CD8-positive, alpha-beta memory T cell (primary cell): ENCODE measurements at places on chromosomes 7 and 10. TPM values are rescaled to one million over a fixed set of nuclear protein-coding genes. Genes with fewer than 3 reads are reported as not detected.

The GPER1 gene
- not detected for total RNA-seq

The SYT15 gene
- 0.70 TPM for total RNA-seq

The SLC25A13 gene
- 10.8 TPM for total RNA-seq

The ABCB4 gene
- 0.13 TPM for total RNA-seq

The MRC1 gene
- 1.4 TPM for total RNA-seq

DNA sequence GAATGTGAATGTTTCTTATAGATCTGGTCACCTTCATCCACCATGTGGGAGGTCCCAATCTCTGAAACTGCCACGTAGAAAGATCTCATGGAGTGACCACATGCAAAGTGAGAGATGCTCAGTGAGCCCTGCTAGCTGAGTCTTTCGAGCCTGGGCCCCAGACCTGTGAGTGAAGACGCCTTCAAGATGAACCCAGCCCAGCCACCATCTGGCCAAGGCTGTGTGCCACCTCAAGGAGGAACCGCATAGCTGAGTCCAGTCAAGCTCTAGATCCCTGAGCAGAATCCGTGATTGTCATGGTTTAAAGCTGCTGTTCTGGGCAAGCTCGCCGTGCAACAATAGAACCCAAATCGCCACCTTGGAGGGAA, 20.2 kb upstream of the PPIF start:
- H3K27me3 ChIP-seq, result no peaks in the 10 kb centered on the region
- H3K4me1 ChIP-seq, result peaks cover 42% of the 10 kb centered on the region
- no peak overlapping the region for H3K4me3 ChIP-seq

- peaks cover 4% of the 10 kb centered on the region for H3K4me1 ChIP-seq
- peak overlapping the region; percentile 18 for H3K27ac ChIP-seq
- peak overlapping the region; percentile 94 for H3K4me3 ChIP-seq
These were observed 711 bp downstream of the FAM221A start for GRCh38 chr7:23680414-23681405.

- H3K27ac ChIP-seq, result no peak overlapping the region
- no peak overlapping the region for H3K4me3 ChIP-seq
- no peak for DNase-seq
- no peaks in the 10 kb centered on the region for H3K27me3 ChIP-seq
- H3K36me3 ChIP-seq, result no peaks in the 10 kb centered on the region
- peaks cover 16% of the 10 kb centered on the region for H3K4me1 ChIP-seq
These were observed 160.7 kb upstream of the ZNF32 start for GRCh38 chr10:43809211-43809930.

- no peak overlapping the region for H3K27ac ChIP-seq
- no peak overlapping the region for H3K4me3 ChIP-seq
- no peak for DNase-seq
- H3K36me3 ChIP-seq, result no peaks in the 10 kb centered on the region
These were observed 21.9 kb downstream of the LSMEM1 start for GRCh38 chr7:112502700-112503099.

GRCh38 chr7:130201796-130202195, 3.4 kb downstream of the TMEM209 start:
- H3K36me3 ChIP-seq, result peaks cover 13% of the 10 kb centered on the region
- no peak for DNase-seq
- H3K4me3 ChIP-seq, result no peak overlapping the region
- H3K27me3 ChIP-seq, result no peaks in the 10 kb centered on the region

GRCh38 chr7:124480036-124480820, 285.4 kb downstream of the GPR37 start:
- H3K36me3 ChIP-seq, result no peaks in the 10 kb centered on the region
- no peaks in the 10 kb centered on the region for H3K27me3 ChIP-seq

DNA sequence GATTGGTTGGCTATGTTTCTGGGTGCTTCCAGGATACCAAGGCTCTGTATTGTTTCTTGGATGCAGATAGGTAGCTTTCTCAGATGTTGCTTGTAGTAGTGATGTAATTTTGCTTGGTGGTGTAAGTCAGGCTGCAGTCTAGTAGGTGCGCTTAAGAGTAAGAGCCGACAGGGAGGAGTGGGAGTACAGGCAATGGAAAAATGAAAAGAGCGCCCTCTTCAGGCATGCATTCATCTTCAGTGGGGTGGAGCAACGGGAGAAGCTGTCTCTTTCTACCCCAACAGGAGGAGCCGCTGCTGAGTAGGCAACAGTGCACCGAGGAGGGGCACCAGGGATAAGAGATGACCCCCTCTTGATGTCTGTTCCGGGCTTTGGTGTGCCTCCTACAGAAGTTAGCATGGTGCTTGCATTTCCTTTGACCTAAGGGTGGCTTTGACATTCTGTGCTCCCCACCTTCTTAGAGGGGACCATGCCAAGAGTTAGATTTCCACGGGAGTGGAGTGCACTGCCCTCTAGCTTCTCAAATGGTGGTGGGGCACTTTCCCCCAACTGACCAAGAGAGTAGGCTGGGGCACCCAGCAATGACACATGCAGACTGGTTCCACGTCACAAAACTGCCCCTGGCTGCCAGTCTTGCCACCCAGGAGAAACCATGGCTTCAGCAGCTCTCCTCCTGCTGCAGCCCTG, 56.1 kb downstream of the ZNF783 start:
- no peaks in the 10 kb centered on the region for H3K4me1 ChIP-seq
- no peak overlapping the region for H3K27ac ChIP-seq
- peaks cover 7% of the 10 kb centered on the region for H3K27me3 ChIP-seq

DNA sequence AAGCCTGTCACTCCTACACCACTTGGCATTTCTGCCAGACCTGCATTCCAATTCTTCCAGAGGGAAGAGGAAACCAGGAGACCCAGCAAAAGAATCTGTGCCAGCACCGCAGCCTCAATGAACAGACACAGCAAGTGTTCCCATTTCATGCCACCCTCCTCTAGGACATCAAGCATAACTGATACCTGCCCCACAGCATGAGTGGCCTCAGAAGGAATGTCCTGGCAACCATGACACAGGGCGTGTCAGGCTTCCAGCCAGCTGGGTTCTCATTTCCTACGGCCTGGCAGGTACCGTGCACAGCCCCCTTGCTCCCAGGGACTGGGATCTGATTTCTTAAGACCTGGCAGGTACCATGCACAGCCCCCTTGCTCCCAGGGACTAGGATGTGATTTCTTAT, 7.8 kb downstream of the MAD1L1 start:
- H3K4me3 ChIP-seq, result no peak overlapping the region
- DNase-seq, result no peak

DNA sequence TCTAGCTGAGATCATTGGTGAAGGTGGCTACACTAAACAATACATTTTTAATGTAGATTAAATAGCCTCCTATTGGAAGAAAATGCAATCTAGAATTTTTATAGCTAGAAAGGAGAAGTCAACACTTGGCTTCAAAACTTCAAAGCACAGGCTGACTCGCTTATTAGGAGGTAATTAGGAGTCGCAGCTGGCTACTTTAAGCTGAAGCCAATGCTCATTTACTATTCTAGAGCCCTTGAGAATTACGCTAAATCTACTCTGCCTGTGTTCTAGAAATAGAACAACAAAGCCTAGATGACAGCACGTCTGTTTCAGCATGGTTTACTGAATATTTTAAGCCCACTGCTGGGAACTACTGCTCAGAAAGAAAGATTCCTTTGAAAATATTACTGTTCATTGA, 101.6 kb upstream of the EEPD1 start:
- H3K4me1 ChIP-seq, result no peaks in the 10 kb centered on the region
- no peak for DNase-seq
- H3K4me3 ChIP-seq, result no peak overlapping the region
- H3K27me3 ChIP-seq, result no peaks in the 10 kb centered on the region

DNA sequence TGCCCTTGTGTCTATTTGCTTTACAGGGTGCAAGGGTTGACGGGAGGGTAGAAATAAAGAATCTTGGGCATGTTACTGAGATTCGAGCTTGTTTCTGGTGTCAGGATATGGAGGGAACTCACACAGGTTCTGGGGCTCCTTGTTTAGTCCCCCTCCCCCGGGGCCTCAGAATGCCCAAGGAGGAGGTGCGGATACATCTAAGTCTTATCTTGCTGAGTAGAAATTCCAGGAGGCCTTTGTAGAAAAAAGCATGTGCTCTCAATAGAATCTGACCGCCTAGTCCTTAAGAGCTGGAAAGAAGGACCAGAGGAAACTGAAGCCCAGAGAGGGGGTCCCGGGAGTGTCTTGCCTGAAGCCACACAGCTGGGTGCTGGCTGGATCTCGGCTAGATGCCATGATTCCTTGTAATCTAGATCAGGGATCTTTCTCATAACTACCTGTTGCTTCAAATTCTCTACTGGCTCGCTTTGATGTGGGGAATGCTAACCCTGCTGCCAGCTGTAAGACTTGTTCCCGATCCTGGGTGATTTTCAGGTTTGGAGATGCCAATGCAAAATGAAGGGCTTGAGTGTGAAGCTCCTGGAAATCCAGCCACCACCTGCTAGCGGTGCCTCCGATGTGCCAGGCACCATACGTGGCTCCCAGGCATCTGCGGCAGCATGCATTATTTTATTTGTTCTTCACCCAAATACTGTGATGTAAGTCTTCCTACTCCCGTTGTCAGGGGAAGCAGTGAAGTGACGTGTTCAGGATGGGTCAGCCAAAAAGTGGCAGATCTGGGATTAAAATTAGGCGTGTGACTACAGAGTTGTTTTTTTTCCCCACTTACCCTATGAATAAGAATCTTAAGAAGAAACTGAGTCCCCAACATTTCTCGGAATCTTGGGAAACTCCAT, 226.0 kb downstream of the TCF7L2 start:
- DNase-seq, result no peak
- H3K4me3 ChIP-seq, result no peak overlapping the region
- no peaks in the 10 kb centered on the region for H3K27me3 ChIP-seq
- H3K4me1 ChIP-seq, result no peaks in the 10 kb centered on the region
- H3K36me3 ChIP-seq, result no peaks in the 10 kb centered on the region

DNA sequence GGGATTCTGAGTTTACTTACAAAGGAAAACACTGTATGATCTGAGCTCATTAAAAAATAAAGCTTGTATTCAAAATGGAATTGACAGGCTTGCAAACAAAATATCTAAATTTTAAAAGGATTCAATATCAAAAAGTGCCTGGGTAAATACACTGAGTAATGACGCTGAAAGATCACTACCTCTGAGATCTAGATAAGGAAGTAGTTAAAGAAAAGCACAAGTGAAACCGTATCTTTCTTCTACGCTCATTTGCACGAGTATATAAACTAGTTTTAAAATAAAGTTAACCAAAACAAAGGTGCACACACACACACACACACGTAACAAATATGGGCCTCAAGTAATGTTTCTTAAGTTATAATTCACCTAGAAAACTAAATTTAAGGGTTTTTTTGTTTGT, 93.4 kb downstream of the SNX13 start:
- H3K4me1 ChIP-seq, result peaks cover 4% of the 10 kb centered on the region
- no peak overlapping the region for H3K27ac ChIP-seq
- no peak overlapping the region for H3K4me3 ChIP-seq

DNA sequence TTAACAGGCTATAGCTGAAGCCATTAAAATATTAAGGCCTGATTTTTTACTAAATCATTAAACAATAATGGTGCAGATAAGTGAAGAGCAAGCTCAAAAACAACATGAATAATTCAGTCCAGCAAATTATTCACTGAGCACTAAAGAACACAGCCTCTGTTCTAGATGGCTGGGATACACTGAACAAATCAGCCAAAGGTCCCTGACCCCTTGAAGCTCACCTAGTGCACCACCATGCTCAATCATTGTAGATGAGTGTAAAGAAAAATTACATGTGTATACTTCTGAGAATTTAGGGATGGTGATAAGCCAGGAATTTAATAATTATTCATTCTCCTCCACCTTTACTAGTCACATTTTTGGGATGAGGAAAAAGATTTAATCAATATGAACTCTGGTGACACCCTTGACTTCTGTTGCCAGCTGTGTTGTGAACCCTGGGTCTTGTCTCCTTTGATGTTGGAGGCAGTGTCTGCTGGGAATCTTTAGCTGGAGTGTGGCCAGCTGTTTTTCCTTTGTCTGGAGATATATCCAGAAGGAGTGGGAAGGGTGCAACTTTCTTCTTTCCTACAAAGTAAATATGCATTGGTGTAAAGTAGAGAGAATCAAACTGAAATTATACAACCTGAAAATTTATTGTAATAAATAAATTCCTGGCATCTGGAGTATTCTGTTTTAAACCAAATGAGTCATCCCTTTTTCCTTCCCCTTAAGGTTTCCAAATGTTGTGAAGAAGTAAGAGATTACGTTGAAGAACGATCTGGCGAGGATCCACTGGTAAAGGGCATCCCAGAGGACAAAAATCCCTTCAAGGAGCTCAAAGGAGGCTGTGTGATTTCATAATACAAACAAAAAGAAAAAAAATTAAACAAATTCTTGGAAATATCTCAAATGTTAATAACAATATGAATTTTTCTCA, 4.0 kb downstream of the GNGT1 start:
- no peaks in the 10 kb centered on the region for H3K36me3 ChIP-seq
- DNase-seq, result no peak
- H3K27me3 ChIP-seq, result no peaks in the 10 kb centered on the region
- H3K4me3 ChIP-seq, result no peak overlapping the region
- no peaks in the 10 kb centered on the region for H3K4me1 ChIP-seq

- H3K4me3 ChIP-seq, result no peak overlapping the region
- H3K36me3 ChIP-seq, result no peaks in the 10 kb centered on the region
- no peak overlapping the region for H3K27ac ChIP-seq
- no peaks in the 10 kb centered on the region for H3K27me3 ChIP-seq
- no peaks in the 10 kb centered on the region for H3K4me1 ChIP-seq
These were observed 689.8 kb downstream of the INHBA start for GRCh38 chr7:41013117-41013516.

- H3K27ac ChIP-seq, result no peak overlapping the region
- H3K27me3 ChIP-seq, result no peaks in the 10 kb centered on the region
- no peaks in the 10 kb centered on the region for H3K36me3 ChIP-seq
- no peak overlapping the region for H3K4me3 ChIP-seq
- no peak for DNase-seq
These were observed 823.0 kb downstream of the REEP3 start for GRCh38 chr10:64344211-64344610.

DNA sequence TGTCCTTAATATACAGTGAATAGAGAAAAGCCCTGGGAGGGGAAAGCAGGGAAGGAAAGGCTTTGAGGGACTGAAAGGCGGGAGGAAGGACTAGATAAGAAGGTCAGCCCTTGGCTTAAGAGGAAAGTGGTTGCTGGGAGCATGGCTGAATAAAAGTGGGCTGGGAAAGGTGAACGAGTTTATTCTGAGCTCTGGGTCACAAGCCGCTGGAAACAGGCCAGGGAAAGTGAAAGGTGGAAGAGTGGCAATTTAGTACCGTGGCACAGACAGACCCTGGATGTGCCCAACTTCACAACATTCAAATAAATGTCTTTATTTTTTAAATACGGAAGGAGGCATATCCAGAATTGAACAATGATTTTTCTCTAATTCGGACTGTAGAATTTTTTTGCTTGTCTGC, 39.7 kb downstream of the TAC1 start:
- no peak overlapping the region for H3K4me3 ChIP-seq
- DNase-seq, result no peak
- H3K4me1 ChIP-seq, result no peaks in the 10 kb centered on the region
- H3K27me3 ChIP-seq, result no peaks in the 10 kb centered on the region
- H3K36me3 ChIP-seq, result no peaks in the 10 kb centered on the region

GRCh38 chr10:58137813-58138212, 129.9 kb downstream of the IPMK start:
- DNase-seq, result no peak
- no peaks in the 10 kb centered on the region for H3K36me3 ChIP-seq
- H3K27me3 ChIP-seq, result no peaks in the 10 kb centered on the region
- H3K4me3 ChIP-seq, result no peak overlapping the region
- H3K4me1 ChIP-seq, result no peaks in the 10 kb centered on the region
- H3K27ac ChIP-seq, result no peak overlapping the region

GRCh38 chr7:20238754-20239324, 21.7 kb upstream of the MACC1 start:
- H3K4me1 ChIP-seq, result no peaks in the 10 kb centered on the region
- DNase-seq, result no peak
- no peaks in the 10 kb centered on the region for H3K36me3 ChIP-seq
- no peak overlapping the region for H3K27ac ChIP-seq
- no peak overlapping the region for H3K4me3 ChIP-seq
- H3K27me3 ChIP-seq, result no peaks in the 10 kb centered on the region
